ENCODE measurements at places on chromosomes 13 and 19. TPM values are rescaled to one million over a fixed set of nuclear protein-coding genes. Genes with fewer than 3 reads are reported as not detected.

GRCh38 chr13:32723987-32724386 lies 137.7 kb downstream of the PDS5B start:
- H3K4me3 ChIP-seq = no peak overlapping the region
- no peaks in the 10 kb centered on the region for H3K36me3 ChIP-seq
- no peaks in the 10 kb centered on the region for H3K27me3 ChIP-seq

- no peak for DNase-seq
- H3K36me3 ChIP-seq = no peaks in the 10 kb centered on the region
- no peak overlapping the region for H3K27ac ChIP-seq
- no peak overlapping the region for H3K4me3 ChIP-seq
- H3K4me1 ChIP-seq = no peaks in the 10 kb centered on the region
Observed at GRCh38 chr13:61954092-61954491, 538.4 kb upstream of the PCDH20 start.

- H3K27ac ChIP-seq = no peak overlapping the region
- H3K4me3 ChIP-seq = no peak overlapping the region
- no peaks in the 10 kb centered on the region for H3K4me1 ChIP-seq
- DNase-seq = no peak
- H3K36me3 ChIP-seq = no peaks in the 10 kb centered on the region
Observed at GRCh38 chr19:2693492-2694160, 8.9 kb downstream of the GNG7 start.

The PSG3 gene
- total RNA-seq = not detected

DNA sequence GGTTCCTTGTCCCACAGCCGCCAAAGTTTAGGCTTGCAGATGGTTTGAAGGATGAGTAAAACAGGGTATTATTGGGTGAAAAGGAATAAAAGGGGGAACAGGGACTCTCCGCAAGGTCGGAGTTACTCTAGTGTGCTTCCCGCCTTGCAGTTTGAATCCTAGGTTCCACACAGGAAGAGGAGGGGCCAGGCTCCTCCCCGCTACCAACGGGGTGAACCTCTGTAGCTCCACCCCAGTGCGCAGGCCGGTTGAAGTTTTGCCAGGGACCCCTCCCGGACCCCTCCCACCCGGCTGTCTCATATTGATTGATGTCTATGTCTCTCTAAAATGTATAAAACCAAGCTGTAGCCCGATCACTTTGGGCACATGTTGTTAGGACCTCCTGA lies 11.6 kb upstream of the GTF2F2 start:
- no peaks in the 10 kb centered on the region for H3K27me3 ChIP-seq
- no peaks in the 10 kb centered on the region for H3K36me3 ChIP-seq
- no peak overlapping the region for H3K4me3 ChIP-seq
- H3K4me1 ChIP-seq = no peaks in the 10 kb centered on the region
- DNase-seq = no peak
- no peak overlapping the region for H3K27ac ChIP-seq

The LGALS14 gene
- 2.4 TPM for total RNA-seq

- H3K27ac ChIP-seq = no peak overlapping the region
- no peaks in the 10 kb centered on the region for H3K36me3 ChIP-seq
- no peaks in the 10 kb centered on the region for H3K27me3 ChIP-seq
Observed at GRCh38 chr19:456547-457110, 4.2 kb downstream of the SHC2 start.

The IGSF23 gene
- 6.8 TPM for total RNA-seq

DNA sequence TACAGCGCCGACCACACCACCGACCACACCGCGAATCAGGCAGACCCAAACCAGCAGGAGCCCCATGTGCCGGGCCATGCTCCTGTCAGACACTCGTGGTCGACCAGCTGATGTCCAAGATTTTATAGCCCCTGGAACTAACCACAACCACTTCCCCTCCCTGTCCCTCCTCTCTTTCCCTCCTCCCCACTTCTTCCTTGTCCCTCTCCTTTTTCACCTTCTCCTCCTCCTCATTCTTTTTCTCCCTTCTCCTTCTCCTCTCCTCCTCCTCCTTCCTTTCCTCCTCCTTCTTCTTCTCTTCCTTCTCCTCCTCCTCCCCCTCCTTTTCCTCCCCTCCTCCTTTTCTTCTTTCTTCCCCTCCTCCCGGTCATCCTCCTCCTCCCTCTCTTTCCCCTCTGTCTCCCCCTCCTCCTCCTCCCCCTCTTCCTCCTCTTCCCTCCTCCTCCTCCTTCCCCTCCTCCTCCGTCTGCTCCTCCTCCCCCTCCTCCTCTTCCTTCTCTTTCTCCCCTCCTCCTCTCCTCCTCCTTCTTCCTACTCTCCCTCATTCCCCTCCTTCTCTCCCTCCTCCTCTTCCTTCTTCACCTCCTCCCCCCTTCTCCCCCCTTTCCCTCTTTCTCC lies 670 bp downstream of the BSPH1 start:
- H3K27me3 ChIP-seq = peaks cover 6% of the 10 kb centered on the region
- no peak overlapping the region for H3K4me3 ChIP-seq
- H3K27ac ChIP-seq = no peak overlapping the region

All from Caco-2 (cell line).